ENCODE measurements at places on chromosomes 2 and 18. TPM values are rescaled to one million over a fixed set of nuclear protein-coding genes. Genes with fewer than 3 reads are reported as not detected.

The MAPK4 gene
- total RNA-seq, result not detected

The C2orf81 gene
- total RNA-seq, result 1.6 TPM

The SNED1 gene
- 16.6 TPM for total RNA-seq

The MDH1B gene
- 0.43 TPM for total RNA-seq

The OBSL1 gene
- total RNA-seq, result 45.7 TPM

The SP5 gene
- not detected for total RNA-seq

The CD8B2 gene
- total RNA-seq, result not detected

The HOXD8 gene
- 6.3 TPM for total RNA-seq

The NRP2 gene
- 132 TPM for total RNA-seq

The NCK2 gene
- total RNA-seq, result 41.1 TPM

The DNAJC5G gene
- not detected for total RNA-seq

The LAMA3 gene
- total RNA-seq, result 0.88 TPM

The VIT gene
- 0.22 TPM for total RNA-seq

The SERPINB11 gene
- total RNA-seq, result not detected

The SCN7A gene
- total RNA-seq, result under 0.01 TPM

The TNFAIP6 gene
- 44.2 TPM for total RNA-seq

The ERFE gene
- total RNA-seq, result 2.4 TPM

The ATF2 gene
- total RNA-seq, result 66.9 TPM
